Myocyte (in vitro differentiated cells): ENCODE measurements at places on chromosomes 11 and 22. TPM values are rescaled to one million over a fixed set of nuclear protein-coding genes. Genes with fewer than 3 reads are reported as not detected.

Gene CATSPERZ
- not detected in 2 replicates for total RNA-seq

DNA sequence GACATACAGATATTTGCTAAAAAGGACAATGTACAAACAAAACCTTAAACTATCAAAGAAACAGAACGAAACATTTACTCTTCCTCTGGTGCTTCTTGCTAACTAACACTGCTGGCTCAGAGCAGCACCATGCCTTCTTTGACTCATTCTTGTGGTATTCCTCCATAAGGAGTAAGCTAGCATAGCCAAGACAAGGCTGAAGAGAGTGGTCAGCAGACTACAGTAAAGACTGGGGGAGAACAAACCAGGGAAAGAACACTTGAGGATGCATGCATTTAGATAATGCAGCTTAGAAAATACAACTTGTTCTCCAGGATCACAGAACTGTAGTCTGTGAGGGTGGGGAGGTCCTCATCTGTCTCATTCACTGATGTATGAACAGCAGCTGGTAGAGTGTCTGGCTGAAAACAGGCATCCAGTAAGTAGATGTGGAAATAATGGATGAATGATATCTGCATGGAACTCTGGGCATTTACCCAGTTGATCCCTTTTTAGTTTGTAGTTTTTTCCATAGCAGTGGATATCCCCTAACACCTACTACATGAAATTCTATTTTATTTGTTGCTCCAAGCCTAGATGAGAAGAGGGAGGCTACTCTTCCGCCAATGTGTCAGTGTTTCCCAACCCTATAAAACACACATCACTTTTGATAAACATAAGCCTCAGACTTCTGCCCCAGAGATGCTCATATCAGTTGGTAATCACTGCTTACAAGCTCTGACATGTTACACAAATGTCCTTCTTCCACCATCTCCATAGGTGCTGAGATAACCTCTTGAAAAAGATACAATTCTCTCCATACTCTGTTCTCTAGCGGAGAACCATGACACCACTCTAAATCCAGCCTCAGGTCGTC is 7.3 kb downstream of the SNX19 start:
- peak; percentile 70 for DNase-seq

- no peak for DNase-seq
Measured at GRCh38 chr11:80900265-80900664, 1459.4 kb upstream of the TENM4 start.

GRCh38 chr11:11615086-11615485 is 6.7 kb downstream of the GALNT18 start:
- no peak for DNase-seq

GRCh38 chr22:49392841-49393510 is 434.7 kb downstream of the BRD1 start:
- no peak for DNase-seq
